ENCODE measurements at places on chromosomes 5 and 9.

DNA sequence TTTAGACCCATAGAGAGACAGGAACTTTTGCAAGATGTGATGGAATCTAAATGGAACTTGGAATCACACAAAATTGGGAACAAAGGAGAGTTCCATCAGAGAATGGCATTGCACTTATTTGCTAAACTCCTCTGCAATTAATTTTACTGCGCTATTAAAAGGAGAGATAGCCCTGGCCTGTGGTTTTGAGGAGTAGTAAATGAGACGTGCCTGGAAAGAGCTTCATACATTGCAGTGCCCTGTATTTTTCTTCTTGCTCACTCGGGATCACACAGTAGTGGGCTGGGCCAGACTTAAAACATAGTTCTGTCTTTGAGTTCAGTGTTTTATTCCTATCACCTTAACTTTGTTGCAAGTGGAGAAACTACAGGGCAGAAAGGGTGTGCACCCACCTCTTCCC lies 94.4 kb upstream of the SLC27A6 start:
- no peak for DNase-seq

DNA sequence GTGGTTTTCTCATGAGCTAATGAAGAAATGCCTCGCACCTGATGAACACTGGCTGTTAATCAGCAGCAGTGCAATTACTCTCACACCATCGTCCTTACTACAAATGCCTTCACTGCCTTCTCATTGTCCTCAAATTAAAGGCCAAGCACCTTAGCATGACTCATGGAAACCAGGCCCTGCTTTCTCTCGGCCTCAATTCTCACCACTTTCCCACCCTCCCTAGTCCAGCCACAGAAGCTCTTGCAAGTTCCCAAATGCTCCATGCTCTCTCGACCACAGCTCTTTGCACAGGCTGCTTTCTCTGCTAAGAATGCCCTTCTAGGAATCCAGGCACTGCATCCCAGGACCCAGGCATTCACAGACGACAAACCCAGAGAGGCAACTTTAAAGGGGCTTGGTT lies 94.6 kb upstream of the KLF4 start:
- DNase-seq = no peak

GRCh38 chr5:122845229-122846050 lies at the start of gene SNX24:
TSS of gene SNX24 (plus strand) at chr5:122845613. CDS start at chr5:122845634, 21 bp downstream.
- peak; percentile 57 for DNase-seq

DNA sequence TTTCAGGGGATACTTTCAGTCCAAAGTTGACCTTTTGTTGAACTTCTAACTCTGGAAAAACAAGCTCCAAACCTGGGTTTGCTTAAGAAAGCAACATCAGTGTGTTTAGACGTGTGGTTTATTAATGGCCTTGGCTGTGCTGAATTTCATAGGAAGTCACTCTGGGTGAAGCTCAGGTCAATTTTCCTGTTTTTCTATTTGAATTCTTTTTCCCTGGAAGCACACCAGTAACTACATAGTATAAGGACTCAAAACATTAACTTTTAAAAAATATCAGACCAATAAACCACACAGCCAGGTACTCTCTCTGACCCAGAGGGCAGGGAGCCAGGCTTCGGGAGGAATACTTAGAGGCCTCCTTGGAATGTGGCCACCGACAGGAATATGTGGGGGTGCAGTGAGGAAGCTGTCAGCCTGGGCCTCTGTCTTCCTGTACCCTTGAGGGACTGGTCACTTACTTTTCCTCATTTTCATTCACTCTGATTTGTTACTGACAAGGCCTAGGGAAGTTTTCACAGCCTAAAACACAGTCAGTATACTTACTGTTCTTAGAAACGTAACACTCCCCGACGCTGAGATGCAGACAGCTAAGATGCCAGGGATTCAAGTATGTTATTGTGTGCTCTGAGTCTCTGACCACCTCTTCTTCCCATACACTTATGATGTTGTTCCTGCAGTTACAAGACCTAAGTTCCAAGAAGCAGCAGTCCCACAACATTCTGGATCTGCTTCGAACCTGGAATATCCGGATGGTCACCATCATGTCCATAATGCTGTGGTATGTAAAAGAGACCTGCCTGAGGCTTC lies 18.9 kb downstream of the SLC22A5 start:
- DNase-seq = no peak

DNA sequence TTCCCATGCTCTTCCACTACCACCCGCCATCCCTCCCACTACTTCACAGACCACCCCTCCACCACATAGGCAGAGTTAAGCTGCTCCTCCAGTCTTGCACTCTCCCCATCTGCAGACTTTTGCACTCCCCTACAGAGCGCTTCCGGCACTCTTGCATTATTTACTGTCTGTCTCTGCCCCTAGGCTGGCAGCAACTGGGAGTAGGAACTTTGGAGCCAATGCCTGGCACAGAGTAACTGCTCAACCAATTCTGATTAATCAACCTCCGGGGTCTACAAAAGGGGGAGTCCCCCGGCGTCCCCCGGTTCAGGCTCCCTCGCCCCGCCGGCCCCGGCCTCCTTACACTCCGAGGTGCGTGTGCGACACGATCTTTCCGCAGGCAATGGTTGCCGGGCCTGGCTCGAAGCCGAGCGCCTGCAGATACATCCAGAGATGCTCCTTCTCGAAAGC lies 498 bp downstream of the HAUS6 start:
- peak; percentile 3 for DNase-seq

DNA sequence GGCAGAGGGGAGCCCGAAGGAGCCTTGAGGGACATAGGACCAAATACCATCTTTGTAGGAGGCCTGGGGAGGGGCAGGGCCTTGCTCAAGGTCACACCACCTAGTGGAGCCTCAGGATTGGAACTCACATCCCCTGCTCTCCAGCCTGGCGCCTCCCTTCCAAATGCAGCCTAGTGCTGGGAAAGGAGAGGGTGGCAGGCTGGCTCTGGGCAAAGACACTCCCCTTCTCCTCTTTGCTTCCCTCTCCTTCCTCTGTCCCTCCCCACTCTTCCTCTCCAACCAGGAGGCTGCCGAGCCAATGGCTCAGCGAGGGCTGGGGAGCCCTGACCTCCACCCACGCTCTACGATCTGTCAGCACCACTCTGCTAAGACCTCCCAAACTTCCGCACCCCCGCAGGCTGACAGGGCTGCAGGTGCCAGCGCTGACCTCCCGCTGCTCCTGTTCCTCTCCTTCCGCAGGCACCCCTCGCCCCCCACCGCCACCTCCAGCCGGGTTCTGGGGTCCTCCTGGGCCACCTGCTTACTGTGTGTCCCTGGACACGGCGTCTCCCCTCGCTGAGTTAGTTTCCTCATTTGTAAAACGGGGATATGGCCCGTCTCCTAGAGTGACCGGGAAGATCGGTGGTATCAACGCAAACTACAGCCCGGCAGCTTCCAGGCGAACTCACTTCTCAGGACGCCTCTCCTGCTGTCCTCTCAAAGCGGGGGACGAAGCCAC lies 52.9 kb downstream of the C9orf50 start:
- no peak for DNase-seq

DNA sequence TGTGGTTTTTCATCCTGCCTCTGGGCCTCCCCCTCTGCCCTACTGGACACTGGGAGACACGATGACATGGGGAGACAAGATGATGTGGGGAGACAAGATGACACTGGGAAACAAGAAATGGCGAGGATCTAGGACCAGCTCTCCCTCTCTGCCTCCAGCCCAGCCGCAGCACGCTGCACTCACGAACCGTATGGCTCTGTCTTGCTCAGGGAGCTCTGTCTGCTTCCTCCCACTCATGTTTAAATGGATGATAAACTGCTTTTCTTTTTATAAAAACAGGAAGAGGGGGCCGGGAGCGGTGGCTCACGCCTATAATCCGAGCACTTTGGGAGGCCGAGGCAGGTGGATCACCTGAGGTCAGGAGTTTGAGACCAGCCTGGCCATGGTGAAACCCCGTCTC lies 73.7 kb downstream of the SPATA31D1 start:
- no peak for DNase-seq

DNA sequence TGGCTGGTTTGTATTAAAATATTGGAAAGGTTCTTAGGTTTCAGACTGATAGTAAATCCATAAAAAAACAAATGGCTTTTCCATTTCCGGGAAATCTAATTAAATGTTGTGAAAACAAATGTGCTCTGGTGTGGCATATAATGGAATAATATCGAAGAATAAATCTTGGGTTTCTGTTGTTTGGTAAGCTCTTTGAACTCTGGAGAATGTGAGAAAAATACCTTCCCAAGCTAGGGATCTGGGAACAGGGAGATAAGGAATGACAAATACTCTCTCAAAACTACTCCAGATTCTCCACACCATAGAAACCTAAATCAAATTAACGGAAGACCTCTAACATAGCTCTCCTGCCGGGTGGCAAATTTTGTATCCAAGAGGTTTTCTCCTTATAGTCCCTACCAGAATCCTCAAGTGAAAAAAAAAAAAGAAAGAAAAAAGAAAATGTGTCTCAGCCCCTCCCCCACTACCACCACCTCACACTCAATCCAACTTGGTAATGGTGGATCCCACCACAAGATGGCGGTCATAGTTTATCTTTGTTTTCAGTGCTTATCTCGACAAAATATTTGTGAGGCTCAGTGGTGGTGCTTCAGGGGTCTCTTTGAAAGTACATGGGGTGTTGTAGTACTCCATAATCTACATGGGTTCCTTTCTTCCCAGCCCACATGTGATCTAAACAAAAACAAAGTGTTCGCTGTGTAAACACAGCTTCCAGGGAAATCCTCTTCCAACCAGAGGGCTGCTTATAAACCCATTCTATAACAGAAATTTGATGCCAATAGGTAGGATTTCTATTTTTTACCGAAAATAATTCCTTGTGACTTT lies 54.5 kb upstream of the FST start:
- DNase-seq = no peak

DNA sequence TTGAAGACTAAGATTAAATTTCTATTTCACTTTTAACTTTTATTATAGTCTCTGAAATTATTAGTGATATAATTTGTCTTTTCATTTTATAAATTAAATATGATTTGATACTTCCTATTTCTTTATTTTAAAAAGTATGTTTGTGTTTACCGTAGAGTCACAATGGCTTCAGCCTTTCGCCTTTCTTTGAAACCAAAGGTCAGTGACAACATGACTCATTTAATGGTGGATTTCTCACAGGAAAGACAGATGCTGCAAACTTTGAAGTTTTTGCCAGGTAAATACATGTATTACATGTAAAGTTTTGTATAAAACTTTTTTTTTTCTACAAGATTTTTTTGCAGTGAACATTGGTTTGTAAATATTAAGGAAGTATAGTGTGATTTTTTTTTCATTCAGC lies 36.4 kb downstream of the FSD1L start:
- DNase-seq = no peak

DNA sequence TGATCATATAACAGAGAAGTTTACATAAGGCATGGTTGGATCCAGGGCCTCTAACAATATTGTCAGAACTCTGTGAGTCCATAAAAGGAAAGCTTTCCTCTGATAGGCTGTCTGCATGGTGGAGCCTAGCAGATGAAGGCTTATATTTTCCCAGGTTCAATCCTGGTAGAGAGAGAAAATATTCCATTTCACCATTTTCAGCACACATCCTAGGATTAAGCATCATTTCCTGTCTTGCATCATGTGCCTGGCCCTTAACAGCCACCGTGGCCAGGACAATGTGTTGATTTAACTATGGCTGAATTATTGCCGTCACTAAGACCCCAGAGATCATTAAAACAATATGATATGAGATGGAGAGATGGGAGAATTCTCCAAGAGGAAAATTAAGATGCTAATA lies 90.9 kb upstream of the GRIA1 start:
- DNase-seq = no peak

DNA sequence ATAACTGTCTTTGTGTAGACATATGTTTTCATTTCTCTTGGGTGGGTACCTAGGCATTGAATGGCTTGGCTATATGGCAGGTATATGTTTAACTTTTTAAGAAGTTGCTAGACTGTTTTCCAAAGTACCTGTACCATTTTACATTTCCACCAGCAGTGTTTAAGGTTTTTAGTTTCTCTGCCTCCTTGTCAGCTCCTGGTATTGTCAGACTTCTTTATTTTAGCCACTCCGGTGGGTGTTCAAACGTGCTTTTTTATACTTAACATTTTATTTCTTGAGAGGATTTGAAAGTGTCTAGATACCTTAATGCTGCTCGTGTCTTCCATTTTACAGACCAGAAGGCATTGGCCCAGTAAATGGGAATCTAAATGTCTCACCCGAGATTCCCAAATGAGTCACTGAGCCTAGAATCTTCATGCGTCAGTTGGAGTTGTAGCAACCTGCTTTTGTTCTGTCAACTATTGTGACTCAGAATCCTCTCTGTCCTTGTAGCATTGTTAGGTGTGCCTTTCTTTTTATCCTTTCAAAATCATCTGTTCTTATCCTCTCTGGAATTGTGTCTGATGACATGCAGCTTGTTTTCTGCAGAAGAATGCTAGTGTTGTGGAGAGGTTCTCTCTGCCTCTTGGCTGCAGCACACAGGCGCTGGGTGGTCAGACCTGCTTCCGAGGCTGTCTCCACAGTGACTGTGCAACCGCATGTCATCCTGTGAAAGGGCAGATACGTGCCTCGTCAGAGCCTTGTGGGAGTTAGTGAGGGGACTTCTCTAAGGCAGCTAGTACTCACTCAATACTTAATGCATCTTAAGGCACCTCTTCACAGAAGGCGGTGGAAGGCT lies 291.8 kb downstream of the AOPEP start:
- DNase-seq = no peak

DNA sequence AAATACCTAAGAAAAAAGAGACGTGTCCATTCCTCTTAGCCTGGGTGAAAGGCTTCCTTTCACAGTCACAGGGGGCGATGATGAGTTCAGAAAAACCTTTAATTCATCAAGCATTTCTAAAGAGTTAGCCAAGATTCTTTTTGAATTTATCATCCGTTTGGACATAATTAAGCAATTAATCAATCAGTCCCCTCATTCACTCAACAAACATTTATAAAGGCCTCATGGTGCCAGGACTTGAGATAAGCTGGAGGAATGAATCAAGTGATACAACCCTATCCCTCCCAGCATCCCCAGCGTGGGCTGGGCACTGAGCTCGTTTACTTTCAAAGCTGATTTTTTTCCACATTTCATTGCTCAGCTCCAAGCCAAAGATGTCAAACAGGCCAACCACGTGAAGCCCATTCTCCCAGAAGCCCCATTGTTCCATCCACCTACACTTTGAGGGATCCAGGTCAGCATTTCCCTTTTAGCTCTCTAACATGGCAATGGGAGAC lies 140.5 kb downstream of the SLIT3 start:
- no peak for DNase-seq

DNA sequence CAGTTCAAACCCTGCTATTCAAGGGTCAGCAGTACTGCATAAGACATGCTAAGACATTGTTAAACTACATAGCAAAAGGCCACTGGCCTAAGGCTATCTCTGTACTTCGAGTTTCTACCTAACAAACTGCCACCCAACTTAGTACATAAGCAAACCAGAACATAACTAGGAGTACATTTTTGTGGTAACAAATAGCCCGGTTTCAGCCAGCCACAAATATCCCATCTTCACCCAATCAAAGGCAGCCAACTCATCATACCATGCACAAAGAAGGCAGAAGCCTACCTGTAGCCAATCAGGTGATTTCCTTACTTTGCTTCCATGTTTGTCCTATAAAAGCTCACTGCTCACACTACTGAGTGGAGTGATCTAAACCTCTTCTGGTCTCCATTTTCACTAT lies 201.4 kb downstream of the SMARCA2 start:
- DNase-seq = no peak

- DNase-seq = no peak
Measured at GRCh38 chr5:158718738-158719505, 380.8 kb downstream of the EBF1 start.

GRCh38 chr9:38347271-38347671 lies 45.2 kb upstream of the ALDH1B1 start:
- no peak for DNase-seq

Measured in stimulated activated CD4-positive, alpha-beta T cell treated with anti-CD3 and anti-CD28 coated beads, Interleukin-4, amount 100 ng/mL, for 4 hours (primary cell).